ENCODE measurements at places on chromosomes 2 and 18.

DNA sequence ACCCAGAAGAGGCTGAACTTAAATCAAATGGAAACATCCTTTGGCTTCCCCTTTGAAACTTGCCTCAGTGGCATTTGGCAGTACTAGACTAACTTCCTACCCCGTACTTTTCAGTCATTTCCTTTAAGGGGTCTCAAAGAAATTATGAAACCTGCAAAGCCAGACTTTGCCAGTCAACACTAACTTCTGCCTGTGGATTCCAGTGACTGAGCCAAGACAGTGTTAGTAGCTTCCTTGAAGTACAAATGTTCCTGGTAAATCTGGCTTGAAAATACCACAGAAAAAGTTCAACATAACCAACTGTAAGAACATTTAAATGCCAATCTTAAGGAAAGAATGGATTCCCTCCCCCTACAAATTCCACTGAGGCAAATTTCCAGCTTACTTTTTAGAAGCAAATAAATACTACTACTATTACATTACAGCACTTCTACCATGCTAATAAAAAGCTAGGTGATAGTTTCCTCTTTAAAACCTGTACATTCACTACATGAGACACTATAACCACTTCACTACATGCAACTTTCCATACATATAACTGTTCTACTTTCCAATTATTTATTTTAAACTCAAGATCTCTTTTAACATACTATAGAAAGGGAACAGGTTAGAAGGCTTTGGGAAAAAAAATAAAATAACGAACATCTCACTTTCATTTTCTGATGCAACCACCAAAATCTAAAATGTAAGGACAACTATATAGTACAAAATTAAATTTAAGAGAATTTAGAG lies 2.4 kb downstream of the PELI1 start:
- no peak for DNase-seq

GRCh38 chr2:38997781-38998180 lies 108.1 kb downstream of the ARHGEF33 start:
- no peak for DNase-seq

DNA sequence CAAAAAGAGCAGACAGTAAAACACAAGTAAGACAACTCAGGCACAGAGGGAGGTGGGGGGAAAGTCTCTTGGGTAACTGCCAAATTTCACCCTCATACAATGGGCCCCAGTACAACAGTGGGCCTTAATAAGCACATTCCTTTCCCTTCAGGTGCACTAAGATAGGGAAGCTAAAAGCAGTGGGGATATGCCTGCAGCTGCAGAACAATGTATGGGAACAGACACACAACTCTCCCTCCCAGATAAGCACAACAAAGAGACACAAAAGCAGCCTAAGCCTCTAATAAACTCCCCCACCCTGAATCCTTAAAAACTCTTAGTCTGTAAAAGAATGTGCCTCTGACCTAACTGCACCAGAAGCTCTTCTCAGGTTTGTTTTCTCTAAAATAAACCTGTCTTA lies 24.5 kb downstream of the GALNT14 start:
- no peak for DNase-seq

- no peak for DNase-seq
Measured at GRCh38 chr2:168039881-168040280, 207.5 kb downstream of the STK39 start.

DNA sequence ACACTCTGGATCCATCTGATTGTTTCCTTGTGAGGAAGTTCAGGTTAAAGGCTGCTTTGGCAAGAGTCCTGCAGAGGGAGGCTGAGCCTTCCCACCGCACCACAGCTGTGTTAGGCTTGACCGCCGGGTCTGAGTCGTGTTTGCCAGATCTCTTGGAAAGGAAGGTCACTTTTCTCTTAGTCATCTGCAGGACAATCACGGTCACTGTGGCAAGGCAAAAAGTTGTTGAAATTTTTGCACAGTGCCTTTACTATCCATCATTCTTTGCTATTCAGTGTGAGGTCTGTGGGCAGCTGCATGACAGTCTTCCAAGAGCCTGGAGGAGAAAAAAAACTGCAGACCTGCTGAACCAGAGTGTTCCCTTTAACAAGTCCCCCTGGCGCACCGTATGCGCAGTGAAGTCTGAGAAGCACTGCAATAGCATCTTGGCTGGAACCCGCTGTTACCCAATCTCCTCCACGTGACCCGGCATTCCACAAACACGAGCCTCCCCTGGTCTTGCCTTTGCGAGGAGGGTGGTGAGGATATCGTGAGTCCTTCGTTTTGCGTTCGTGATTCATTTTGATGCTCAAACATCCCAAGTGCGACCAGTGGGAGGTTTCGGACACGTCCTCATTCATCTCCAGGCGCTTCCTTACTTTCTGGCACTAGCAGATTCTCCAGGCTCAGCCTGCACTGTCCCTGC lies 23.0 kb downstream of the BIN1 start:
- no peak for DNase-seq

DNA sequence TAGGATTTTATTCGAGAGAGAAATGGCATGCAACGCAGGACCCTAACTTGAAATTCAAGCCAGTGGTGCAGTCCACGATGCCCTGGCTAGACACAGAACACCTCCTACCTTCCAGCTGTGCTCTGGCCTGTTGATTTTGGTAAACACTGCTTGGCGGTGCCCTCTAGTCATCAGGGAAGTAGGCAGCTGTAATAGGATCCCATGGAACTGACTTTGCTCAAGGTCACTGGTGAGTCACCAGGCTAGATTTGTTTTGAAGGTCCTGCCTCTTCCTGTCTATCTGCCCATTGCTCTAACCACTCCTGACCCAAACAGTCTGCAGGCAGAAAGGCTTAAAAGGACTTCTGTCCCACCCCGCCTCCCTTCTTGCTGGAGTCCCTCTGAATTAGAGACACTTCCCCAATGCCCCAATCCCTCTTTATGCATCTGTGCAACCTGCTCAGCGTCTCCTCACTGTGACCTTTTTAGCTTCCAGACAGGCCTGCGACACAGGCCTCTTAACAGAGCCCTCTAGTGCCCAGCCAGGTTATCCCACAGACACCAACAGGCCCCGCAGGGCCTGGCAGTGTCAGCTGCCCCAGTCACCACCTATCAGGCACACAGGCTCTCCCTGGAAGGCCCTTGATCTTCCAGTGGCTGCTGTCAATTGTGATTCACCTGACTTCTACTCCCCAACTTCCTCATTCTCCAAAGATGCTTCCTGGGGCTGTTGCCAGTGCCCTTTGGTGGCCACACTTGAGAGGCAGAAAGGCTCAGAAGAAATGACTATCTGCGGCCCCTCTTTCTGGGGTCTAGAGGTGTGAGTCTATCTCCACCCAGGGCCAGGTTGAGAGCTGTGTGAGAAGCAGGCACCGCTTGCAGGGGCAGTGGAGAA lies 5.2 kb downstream of the TMEM127 start:
- DNase-seq: no peak

- DNase-seq: peak; percentile 84
Measured at GRCh38 chr2:230847883-230848388, 16.8 kb upstream of the ITM2C start.

GRCh38 chr2:225196579-225196978 lies 154.3 kb upstream of the DOCK10 start:
- DNase-seq: no peak

- DNase-seq: no peak
Measured at GRCh38 chr2:111981666-111982065, 73.4 kb upstream of the TMEM87B start.

DNA sequence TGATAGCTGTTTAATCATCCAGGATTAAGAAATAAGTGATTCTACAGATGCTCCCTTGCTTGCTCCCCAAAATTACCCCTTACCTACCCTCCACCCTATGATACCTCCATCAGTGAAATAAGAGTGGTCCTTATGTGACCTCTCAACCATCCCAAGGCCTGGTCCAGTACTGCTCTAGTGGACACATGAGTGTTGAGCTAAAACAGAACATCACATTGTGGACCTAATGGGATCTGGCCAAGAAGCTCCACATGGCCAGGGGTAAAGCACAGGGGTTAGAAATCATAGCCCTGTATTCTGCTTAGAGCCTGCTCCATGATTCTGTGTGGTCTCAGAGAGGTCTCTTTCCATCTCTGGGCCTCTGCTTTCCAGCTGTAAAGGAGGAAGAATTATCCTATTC lies 355.6 kb downstream of the TNS1 start:
- DNase-seq: no peak

GRCh38 chr2:51960841-51961335 lies 929.0 kb upstream of the NRXN1 start:
- DNase-seq: no peak

GRCh38 chr18:13280070-13280795 lies 61.7 kb downstream of the LDLRAD4 start:
- no peak for DNase-seq

DNA sequence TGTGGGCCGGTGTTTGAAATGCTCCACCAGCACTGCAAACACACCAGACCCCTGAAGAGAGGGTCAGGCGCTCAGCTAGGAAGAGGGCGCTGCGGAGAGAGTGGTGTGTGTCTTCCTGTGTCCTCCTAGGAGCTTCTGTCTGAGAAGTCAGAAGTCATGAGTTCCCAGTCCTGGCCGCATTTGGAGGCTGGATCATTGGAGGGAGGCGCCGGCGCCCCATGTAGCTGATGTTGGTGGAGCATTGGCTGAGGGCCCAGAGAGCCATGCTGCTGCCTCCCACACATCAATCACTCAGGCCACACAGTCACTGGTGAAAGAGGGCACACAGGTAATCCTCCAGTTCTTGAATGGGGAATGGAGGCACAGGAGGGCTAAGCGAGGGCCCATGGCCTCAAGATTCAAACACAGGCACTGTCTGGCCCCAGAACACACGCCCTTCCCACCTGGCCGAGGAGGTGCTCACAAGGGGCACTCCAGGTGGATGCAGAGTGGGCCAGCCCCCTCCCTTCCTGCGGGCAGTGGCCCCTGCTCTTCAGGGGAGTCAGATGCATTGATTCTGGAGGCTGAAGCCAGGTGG lies 66.3 kb downstream of the RRM2 start:
- no peak for DNase-seq

- DNase-seq: no peak
Measured at GRCh38 chr2:129894616-129895015, 84.8 kb upstream of the RAB6C start.
